ENCODE measurements at places on chromosomes 1 and 21. TPM values are rescaled to one million over a fixed set of nuclear protein-coding genes. Genes with fewer than 3 reads are reported as not detected.
A peak's percentile ranks its signal among the peaks of the same experiment; 100 is the strongest.

- no peaks in the 10 kb centered on the region for H3K4me1 ChIP-seq
- DNase-seq, result no peak
- no peak overlapping the region for H3K4me3 ChIP-seq
- no peak overlapping the region for H3K27ac ChIP-seq
- peaks cover 2% of the 10 kb centered on the region for H3K27me3 ChIP-seq
- H3K36me3 ChIP-seq, result no peaks in the 10 kb centered on the region
Measured at GRCh38 chr1:187038784-187039183, 210.0 kb downstream of the PLA2G4A start.

DNA sequence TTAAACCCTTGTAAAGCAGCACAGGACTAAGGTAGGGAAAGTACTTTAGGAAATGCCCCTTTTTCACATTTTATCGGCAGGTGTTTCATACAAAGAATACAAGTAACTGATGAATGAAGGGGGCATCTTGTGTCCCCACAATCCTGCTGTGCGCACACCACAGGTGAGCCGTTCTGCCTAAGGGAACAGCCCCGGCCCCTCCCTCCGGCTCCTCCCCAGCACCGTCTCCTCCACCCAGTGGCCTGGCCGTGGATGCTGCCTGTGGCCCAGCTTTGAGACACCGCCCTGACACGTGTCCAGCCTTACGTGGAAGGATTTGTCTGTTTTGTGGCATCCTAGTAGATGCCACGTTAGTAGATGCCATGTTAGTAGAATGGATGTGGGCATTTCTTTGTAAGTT lies 12.8 kb downstream of the FAAP20 start:
- H3K36me3 ChIP-seq, result no peaks in the 10 kb centered on the region
- H3K4me1 ChIP-seq, result no peaks in the 10 kb centered on the region
- no peaks in the 10 kb centered on the region for H3K27me3 ChIP-seq
- H3K27ac ChIP-seq, result no peak overlapping the region
- no peak for DNase-seq

GRCh38 chr1:28855046-28855445 lies 43.1 kb downstream of the OPRD1 start:
- no peaks in the 10 kb centered on the region for H3K27me3 ChIP-seq
- no peaks in the 10 kb centered on the region for H3K4me1 ChIP-seq
- no peak overlapping the region for H3K27ac ChIP-seq
- H3K36me3 ChIP-seq, result no peaks in the 10 kb centered on the region
- no peak overlapping the region for H3K4me3 ChIP-seq
- peak; percentile 59 for DNase-seq

DNA sequence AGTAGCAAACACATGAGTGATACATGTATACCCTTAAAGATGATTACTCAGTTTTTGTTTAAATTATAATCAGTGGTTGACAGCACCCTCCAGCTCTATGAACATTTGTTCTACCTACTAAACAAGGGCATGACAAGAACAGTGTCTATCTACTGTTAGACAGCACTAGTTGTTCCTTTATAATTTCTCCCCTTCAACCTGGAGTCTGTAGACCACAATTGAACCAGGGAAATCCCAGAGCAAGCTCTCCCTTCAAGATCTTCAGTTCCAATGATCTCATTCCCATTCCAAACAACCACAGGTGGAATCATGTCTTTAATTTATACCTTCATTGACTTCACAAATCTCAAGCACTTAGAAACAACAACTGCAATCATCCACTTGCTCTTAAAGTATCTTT lies 216.1 kb downstream of the HHIPL2 start:
- peaks cover 40% of the 10 kb centered on the region for H3K4me1 ChIP-seq
- peak overlapping the region; percentile 87 for H3K27ac ChIP-seq
- DNase-seq, result no peak
- no peak overlapping the region for H3K4me3 ChIP-seq
- no peaks in the 10 kb centered on the region for H3K36me3 ChIP-seq
- no peaks in the 10 kb centered on the region for H3K27me3 ChIP-seq

DNA sequence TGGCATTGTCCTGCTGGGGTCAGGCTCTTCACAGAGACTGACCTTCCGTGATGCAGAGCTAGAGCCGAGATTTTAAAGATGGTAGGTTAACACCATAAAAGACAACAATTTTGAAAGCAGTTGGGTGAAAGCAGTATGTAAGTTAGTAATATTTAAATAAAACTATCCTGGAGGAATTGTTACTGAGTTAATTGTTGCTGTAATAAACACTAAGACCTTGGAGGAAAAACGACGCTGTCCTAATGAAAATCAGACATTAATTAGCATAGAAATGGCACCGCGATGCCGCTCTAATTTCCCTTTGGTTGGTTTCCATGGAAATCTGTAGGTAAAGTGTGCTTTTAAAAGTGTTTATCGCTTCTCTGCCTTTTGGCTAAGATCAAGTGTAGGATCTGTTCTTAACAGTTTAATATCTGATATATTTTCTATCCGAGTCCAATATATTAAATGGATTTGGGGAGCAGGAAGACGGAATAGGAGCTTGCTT lies 745 bp upstream of the ANP32E start:
- peak overlapping the region; percentile 60 for H3K27ac ChIP-seq
- peaks cover 16% of the 10 kb centered on the region for H3K4me1 ChIP-seq
- DNase-seq, result peak; percentile 85
- peak overlapping the region; percentile 72 for H3K4me3 ChIP-seq
- no peaks in the 10 kb centered on the region for H3K36me3 ChIP-seq

GRCh38 chr1:185646202-185646683 lies 87.9 kb upstream of the HMCN1 start:
- H3K27me3 ChIP-seq, result no peaks in the 10 kb centered on the region
- no peaks in the 10 kb centered on the region for H3K36me3 ChIP-seq
- peaks cover 33% of the 10 kb centered on the region for H3K4me1 ChIP-seq
- DNase-seq, result peak; percentile 92
- peak overlapping the region; percentile 65 for H3K27ac ChIP-seq
- H3K4me3 ChIP-seq, result peak overlapping the region; percentile 45

DNA sequence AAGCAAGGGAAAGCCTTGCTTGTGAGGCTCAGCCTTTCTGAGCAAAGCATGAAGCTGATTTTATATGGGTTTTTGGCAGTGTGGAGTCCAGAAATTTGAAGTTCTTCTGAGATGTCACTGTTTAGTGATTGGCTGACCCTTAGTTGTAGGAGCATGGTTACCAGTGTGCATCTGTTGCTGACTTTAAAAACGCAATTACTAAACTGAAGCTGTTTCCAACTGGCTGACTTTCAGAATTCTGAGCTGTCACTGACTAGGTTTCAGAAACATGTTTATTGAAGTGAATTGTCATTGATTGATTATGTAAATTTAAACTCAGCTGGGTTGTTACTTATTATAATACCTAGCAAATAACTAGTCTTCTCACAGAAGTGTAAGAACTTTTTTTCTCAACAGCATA lies 89.4 kb downstream of the PDE4B start:
- H3K4me1 ChIP-seq, result peaks cover 19% of the 10 kb centered on the region
- no peaks in the 10 kb centered on the region for H3K27me3 ChIP-seq
- no peak overlapping the region for H3K4me3 ChIP-seq
- no peak for DNase-seq
- H3K36me3 ChIP-seq, result no peaks in the 10 kb centered on the region
- peak overlapping the region; percentile 63 for H3K27ac ChIP-seq

DNA sequence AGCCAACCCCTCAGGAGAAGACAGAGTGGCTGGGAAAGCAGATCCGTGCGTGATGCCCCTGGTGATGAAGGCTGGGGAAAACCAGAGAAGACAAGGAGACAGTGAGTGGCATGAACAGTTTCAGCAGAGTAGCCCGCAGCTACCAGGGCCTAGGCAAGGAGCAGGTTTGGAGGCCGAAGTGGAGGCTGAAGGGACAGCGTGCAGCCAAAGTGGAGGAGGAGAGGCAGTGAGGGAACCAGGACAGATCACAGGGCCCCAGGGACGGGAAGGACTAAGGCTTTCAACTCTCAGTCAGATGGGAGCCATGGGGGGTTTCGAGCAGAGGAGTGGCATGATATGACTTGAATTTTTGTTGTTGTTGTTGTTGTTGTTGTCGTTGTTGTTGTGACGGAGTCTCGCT lies 59.9 kb upstream of the SELENON start:
- H3K4me3 ChIP-seq, result no peak overlapping the region
- no peaks in the 10 kb centered on the region for H3K36me3 ChIP-seq
- peaks cover 13% of the 10 kb centered on the region for H3K4me1 ChIP-seq
- no peak overlapping the region for H3K27ac ChIP-seq
- DNase-seq, result peak; percentile 31
- peaks cover 44% of the 10 kb centered on the region for H3K27me3 ChIP-seq

DNA sequence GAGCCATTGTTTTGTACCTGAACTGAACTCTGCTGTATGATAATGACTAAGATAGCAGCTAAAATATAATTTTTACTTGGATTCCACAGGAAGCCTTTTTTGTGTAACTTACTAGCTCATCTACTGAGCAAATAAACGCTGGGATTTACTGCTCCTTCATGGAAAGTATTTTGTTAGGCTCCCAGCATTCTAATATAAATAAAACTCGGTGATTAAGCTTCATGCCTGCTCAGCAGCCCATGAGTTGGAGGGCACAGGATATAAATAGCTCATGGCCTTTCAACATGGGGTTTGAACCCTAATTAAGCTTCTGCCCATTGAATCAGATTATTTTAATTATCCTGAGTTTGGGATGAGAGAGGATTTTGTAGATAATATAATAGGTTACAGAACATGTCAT lies 180.0 kb downstream of the PCP4 start:
- H3K4me1 ChIP-seq, result no peaks in the 10 kb centered on the region
- H3K36me3 ChIP-seq, result no peaks in the 10 kb centered on the region
- no peak overlapping the region for H3K4me3 ChIP-seq
- no peaks in the 10 kb centered on the region for H3K27me3 ChIP-seq
- H3K27ac ChIP-seq, result no peak overlapping the region

DNA sequence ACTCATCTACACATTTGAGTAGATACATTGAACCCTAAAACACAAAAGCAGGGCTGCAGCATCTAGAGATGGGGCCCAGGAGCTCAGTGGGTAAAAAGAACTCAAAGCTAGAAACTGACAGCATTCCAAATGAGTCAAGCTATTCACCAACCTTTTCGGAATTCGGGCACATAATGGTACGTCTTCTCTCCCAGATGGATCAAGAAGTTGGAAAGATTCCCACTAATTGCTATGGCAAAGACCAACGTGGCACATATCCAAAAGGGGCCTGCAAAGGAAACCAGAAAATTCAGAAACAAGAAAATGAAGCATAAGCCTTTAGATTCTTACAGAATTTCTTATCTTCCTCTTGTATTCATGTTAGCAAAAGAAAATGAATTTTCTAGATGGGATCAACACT lies 18.4 kb downstream of the YIPF1 start:
- H3K27me3 ChIP-seq, result no peaks in the 10 kb centered on the region
- H3K27ac ChIP-seq, result no peak overlapping the region
- no peak overlapping the region for H3K4me3 ChIP-seq
- peaks cover 21% of the 10 kb centered on the region for H3K36me3 ChIP-seq
- DNase-seq, result no peak

DNA sequence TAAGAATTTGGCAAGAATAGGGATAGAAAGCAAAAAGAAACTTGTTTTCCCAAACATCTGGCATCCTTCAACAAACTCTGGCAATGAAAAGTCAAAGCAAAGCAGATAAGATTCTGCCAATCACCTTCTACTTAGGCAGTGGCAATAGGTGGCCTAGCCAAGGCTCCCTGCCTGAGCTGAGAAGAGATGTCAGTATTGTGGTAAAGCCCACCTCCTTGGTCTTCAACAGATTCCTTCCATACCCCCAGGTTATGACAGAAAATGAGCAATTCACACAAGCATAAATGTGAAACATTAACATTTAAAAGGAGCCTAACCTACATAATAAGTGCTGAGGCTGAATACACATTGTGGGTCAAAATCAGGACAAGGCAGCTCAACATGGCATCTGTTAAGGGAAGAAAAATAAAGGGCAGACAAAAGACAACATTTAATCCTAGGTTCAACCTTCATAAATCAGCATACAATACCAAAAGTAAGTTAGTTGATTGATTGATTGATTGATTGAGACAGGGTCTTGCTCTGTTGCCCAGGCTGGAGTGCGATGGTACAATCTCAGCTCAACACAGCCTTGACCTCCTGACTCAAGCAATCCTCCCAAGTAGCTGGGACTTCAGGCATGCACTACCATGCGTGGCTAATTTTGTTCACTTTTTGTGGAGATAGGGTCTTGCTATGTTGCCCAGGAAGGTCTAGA lies 123.1 kb downstream of the AKT3 start:
- H3K4me1 ChIP-seq, result peaks cover 4% of the 10 kb centered on the region
- no peaks in the 10 kb centered on the region for H3K27me3 ChIP-seq
- no peak overlapping the region for H3K4me3 ChIP-seq

GRCh38 chr1:86687595-86687994 lies 16.8 kb upstream of the SH3GLB1 start:
- H3K4me3 ChIP-seq, result no peak overlapping the region
- no peaks in the 10 kb centered on the region for H3K27me3 ChIP-seq
- no peak overlapping the region for H3K27ac ChIP-seq
- H3K4me1 ChIP-seq, result no peaks in the 10 kb centered on the region
- H3K36me3 ChIP-seq, result no peaks in the 10 kb centered on the region

DNA sequence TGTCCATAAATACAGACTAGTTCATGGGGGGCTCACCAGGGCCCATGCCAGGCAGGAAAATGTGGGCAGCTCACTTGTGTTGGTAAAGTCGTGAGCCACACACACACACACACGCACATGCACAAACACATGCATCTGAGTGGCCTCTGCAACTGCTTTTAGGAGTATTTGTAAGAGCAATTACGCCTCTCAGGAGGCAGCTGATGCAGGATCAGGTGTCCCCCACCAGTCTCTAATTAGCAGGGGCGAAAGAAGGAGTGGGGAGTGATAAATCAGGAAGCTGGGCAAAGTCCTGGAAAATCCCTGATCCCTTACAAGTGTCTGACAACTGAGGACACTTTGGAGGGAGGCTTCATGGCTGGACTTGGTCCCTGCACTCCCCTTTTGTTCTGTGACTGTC lies 5.7 kb upstream of the IVL start:
- H3K27me3 ChIP-seq, result no peaks in the 10 kb centered on the region
- no peak for DNase-seq
- no peak overlapping the region for H3K4me3 ChIP-seq
- peaks cover 12% of the 10 kb centered on the region for H3K4me1 ChIP-seq

Gene ATP6V0B
- total RNA-seq, result 81.9 TPM

Gene MATN1
- total RNA-seq, result under 0.01 TPM

Gene B3GALT2
- 2.1 TPM for total RNA-seq

Gene CD1E
- total RNA-seq, result not detected

Gene ELF3
- total RNA-seq, result under 0.01 TPM

Gene COL8A2
- 15.2 TPM for total RNA-seq

Gene S100A9
- total RNA-seq, result 0.59 TPM

Gene KIAA0040
- 1.1 TPM for total RNA-seq

Gene LCE3E
- not detected for total RNA-seq

Gene CLCNKA
- not detected for total RNA-seq

Gene RBP7
- not detected for total RNA-seq
